ENCODE measurements at places on chromosomes 2 and 18.

DNA sequence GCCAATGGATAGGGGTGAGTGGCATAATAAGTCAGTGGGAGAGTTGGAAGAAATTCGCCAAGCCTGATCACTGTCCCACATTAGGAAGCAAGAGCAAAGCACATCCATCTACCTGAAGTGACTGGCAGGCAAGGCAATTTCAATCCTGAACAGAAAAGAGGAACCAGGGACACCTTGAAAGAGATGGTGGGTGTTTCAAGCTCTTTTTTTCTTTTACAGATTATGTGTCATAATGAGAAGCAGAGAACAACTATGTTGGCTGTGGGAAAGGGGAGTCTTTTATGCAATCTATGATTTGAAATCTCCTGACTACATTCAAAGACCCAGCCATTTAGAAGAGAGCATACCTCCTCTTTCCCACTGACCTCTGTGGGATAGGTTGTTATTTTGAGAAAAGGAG is 63.5 kb downstream of the TGIF1 start:
- DNase-seq = no peak

DNA sequence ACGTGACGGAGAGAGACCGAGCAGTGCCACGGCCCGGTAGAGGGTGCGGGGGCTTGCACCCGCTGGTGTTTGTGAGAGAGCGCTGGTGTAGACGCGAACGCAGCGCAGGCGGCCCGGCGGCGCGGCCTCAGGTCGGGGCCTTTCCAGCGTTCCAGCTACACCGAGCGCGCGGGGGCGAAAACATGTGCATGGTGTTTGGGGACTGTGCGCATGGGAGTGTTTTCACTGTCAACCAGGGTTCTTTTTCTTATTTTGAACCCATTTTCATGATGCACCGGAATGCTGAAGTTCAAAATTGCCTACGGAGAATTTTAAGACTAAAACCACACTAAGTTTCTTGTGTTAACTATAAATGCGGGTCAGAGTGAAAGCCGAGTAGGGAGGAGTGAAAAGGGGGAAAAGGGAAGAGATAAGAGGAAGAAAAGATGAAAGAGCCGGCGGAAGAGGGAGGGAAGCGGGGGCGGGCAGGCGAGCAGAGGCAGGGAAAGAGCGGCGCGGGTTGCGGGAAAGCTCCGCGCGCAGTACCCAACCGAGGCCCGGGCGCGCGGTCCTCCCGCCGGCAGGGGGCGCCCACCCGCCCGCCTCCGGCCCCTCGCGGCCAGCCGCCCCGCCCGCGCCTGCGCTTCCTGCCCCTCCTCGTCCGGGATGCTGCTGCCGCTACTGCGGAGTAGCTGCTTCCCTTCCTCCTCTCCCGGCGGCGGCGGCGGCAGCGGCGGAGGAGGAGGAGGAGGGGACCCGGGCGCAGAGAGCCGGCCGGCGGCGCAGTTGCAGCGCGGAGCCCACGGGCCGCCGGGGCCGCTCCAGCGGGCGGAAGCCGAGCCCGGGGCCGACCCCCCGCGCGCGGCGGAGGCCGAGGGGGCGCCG is at the start of gene RAB12:
Gene RAB12 (plus strand): TSS at position 643 of the 864 bp plus-strand sequence. CDS start 3 bp downstream, at position 646.
- peak; percentile 86 for DNase-seq

- peak; percentile 52 for DNase-seq
These were observed 62.1 kb downstream of the NABP1 start for GRCh38 chr2:191740016-191740419.

GRCh38 chr2:144625626-144626025 is 105.7 kb upstream of the ZEB2 start:
- no peak for DNase-seq

DNA sequence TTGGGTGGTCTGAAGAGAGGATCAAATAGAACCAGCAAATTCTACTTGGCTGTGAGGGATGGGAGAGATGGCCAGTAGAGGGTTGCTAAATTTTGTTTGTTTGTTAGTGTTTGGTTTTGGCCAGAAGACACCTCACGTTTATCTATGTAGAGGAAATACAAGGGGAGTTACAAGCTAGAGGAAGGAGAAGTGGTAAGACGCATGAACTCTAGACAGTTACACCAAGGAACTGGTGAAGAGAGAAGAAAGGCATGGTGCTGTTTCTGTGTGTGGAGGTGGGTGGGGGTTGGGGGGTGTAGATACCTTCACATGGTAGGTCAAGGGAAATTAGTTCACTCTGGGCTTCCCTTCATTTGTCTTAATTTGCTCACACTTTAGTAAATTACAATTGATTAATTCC is 25.6 kb downstream of the RASGRP3 start:
- DNase-seq = no peak

GRCh38 chr18:69215161-69215560 is 185.5 kb upstream of the DOK6 start:
- DNase-seq = no peak

DNA sequence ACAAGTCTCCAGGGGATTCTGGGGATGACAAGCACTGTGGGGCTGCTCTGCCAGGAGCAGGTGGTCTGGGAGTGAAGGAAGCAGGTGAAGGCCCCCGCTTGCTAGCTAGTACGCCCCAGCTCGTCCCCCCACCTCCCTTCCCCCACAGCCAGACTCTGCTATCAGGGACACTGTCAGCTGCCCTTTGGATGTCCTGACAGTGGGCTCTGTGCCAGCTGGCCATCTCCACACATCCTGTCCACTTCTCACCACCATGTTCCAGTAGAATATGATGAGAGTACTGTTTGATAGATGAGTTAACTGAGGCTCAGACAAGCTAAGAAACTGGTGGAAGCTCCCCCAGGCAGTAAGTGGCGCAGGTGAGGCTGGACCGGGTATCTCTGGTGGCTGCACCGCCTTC is 276.2 kb downstream of the CELF4 start:
- no peak for DNase-seq

DNA sequence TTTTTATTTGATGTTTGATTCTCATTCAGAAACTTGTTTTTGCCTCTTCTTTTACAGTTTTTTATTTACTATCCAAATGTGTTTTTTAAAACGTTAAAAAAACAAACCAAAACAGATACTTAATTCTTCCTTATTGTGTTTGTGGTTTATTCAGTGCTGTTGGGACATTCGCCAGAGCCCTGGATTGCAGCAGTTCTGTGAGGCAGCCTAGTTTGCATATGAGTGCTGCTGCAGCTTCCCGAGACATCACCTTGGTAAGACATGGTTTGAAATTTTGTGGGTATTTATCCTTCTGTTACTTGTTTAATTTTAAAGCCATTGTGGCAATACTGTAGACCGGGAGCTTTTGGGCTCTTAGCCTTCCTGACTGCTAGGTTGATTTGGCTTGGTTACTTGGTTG is 91.2 kb downstream of the MTA3 start:
- DNase-seq = no peak

GRCh38 chr18:40849886-40850285 is 1105.1 kb upstream of the PIK3C3 start:
- no peak for DNase-seq

GRCh38 chr18:11514267-11514666 is 95.1 kb upstream of the SLC35G4 start:
- DNase-seq = no peak

GRCh38 chr2:128754246-128754724 is 435.6 kb upstream of the HS6ST1 start:
- DNase-seq = peak; percentile 16

GRCh38 chr18:58955001-58955400 is 90.3 kb downstream of the ZNF532 start:
- no peak for DNase-seq

- DNase-seq = no peak
These were observed 216.1 kb downstream of the TTC32 start for GRCh38 chr2:19685731-19686130.

- DNase-seq = no peak
These were observed 21.0 kb upstream of the HES6 start for GRCh38 chr2:238260883-238261282.

GRCh38 chr18:24631243-24632025 is 171.0 kb downstream of the HRH4 start:
- DNase-seq = no peak

DNA sequence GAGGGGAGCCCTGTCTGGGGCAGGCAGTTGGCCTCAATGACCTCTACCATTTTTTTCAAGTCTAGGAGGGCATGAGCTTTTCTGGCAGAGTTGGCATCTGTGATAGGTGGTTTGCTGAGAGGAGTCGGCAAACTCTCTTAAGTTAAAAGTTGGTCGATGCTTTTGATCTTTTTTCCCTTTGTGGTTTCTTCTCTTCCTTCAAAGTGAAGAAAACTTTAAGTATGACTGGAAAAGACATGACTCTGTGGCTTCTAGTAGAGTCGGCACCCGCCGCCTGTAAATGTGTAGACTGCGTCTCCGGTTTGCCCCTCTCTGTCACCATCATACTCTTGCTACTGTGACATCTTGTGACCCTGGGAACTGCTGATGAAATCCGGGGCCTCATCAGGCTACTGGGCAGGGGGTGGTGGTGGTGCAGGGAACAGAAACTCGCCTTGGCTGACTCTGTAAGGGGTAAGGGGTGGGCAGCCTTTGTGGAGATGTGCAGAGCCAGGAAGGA is 21.1 kb downstream of the INPP5D start:
- DNase-seq = peak; percentile 40

DNA sequence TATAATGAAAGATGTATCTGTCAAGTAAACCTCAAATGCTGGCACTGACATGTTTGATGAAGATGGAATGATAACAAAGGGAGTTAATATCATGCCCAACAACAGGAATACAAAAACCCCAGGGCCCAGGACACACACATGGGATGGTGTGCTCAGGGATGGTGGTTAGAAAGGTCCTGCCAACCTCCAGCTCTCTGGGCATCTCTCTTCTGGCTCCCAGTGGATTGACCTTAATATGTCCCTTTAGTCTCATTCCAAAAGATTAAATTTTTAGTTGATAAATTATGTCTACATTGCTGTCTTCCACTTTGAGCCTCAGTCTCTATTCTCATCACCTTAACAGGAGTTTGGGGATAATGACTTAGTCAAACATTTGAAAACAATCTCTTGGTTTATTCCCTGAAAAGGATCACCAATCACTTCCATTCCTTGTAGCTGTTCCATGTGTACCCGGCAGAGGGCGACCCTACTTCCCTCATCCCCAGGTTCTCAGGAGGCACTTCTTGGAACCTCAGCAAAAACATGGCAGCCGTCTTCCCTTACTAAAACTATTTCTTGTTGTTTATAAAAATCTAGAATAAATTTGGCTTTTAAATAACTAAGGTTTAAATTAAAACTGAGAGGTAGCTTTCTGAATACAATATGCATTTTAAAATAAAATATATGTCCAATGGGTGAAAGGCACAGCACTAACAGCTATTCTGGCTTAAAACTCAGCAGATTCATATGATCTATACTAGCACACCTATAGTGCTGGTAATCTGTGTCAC is 29.6 kb downstream of the MCEE start:
- peak; percentile 27 for DNase-seq

DNA sequence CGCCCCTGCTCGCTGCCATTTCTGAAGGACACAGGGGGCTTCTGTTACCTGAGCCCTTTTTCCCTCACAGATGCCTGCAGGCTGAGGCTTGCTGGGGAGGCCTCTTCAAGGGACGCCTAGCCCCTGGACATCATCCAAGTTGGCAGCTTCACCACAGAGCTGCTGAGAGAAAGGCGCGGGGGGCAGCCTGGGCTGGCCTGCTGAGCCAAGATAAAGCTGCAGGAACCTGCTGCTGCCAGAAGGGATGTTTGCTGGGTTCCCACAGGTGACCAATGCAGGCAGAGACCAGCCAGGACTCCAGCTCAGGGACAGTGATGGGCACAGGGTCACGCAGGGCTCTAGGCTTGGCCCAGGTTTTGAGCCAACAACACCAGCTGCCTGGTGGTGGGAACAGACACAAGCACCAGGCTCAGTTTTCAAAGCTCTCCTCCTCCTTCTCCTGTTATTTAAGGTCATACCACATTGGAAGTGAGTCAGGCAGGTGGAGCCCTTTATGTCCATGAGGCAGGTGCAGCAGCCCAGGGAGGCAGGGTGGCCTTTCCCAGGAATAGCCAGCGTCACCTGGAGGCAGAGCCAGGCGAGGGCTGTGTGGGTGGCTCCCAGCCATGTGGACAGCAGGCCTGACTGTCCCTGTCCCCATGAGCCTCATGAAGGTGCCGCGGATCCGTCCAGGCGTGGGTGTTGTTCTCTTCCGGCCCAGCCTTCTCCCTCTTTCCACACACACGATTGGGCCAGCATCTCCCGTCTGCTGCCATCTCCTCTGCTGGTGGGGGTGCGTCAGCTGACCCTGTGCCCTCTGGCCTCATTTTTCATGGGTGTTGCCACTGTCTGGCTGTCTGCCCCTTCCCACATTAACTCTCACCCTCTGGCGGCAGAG is 515.5 kb upstream of the MYT1L start:
- no peak for DNase-seq

- no peak for DNase-seq
These were observed 6.2 kb downstream of the COPS9 start for GRCh38 chr2:240129731-240130392.

DNA sequence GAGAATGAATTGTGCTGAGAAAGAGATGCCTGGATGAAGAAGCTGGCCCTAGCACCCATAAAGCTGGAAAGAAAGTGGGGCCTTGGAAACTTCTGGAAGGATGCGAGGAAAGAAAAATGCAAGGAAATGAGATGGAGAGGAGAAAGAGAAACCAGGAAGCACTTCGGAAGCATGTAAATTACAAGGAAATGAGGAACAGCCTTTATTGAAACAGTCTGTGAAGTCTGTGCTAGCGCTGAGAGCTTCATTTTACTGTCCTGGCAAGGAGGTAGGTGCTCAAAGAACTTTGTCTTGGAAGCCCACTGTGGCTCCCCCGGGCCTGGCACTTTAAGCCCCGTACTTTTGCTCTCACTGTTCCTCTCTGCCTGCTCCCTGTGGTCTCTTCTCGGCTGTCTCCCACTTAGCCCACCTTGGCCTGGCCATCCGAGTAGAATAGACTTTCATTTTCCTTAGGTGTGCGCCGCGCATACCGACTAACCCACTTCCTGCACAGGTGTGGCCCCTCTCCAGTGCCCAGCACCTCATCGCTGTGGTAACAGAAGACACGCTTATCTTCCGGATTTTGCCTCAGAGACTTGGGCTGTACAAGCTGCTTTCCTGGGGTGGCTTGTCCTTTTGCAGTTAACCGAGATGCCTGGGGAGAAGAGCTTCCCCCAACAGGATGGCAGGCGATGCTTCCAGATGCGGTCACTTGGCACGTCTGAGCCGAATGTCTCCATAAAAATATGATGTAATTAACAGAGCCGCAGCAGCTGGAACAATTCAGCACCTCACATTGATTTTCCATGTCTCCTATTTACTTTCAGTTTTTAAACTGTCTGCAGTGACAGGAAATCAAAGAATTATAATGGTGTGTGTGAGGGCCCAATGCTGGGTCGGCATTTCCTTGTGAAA is 199.6 kb downstream of the HRH4 start:
- peak; percentile 20 for DNase-seq

- DNase-seq = no peak
These were observed 18.1 kb downstream of the TMEM185B start for GRCh38 chr2:120204945-120205670.

Data from immature natural killer cell (primary cell).